PC-9 (cell line): ENCODE measurements at places on chromosomes 12 and 14. TPM values are rescaled to one million over a fixed set of nuclear protein-coding genes. Genes with fewer than 3 reads are reported as not detected.

DNA sequence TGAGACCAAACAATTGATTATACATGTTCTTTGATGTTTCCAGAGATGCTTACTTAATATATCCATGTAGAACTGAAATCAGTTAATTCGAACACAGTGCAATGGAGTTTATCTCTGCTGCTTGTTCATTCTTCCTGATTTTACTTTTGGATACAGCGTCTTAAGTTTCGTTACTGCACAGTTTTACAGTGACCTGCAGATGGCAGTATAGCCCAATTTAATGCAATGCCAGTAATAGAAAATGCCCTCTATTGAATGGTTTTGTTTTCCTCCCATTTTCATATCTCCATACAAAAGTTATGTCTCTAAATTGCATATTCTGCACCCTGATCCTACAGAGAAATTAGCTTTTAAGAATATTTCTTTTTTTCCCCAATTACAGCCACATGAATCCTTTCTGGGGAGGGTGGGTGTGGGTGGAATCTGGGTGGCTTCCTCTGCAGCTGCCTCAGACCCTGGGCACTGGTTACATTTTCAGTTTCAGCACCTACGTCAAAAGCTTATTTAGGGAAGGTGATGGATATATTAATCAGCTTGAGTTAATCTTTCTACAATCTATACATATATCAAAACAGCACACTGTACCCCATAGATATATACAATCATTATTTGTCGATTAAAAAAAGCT lies 101.1 kb upstream of the DCD start:
- no peak for DNase-seq

The SLCO1B1 gene
- 0.30 and 0.50 TPM in 2 replicates for total RNA-seq

GRCh38 chr14:102949062-102949800 lies 26.8 kb downstream of the AMN start:
- DNase-seq: no peak

- DNase-seq: no peak
These were observed 14.9 kb downstream of the TUBA1C start for GRCh38 chr12:49279706-49280159.

The CEP170B gene
- 25.7 and 26.4 TPM in 2 replicates for total RNA-seq

The CLEC4C gene
- total RNA-seq: not detected in 2 replicates

DNA sequence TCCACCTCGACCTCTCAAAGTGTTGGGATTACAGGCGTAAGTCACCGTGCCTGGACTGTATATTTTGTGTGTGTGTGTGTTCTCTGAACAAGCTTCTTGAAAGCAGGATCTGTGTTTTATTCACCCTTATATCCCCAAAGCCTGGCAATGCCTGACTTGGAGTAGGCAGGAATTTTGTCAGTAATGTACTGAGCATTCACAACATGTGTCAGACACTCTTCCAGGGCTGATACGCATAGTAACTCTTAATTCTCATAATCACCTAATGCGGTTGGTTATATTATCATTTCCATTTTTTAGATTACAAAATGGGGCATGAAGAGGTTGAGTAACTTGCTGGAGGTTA lies 50.4 kb upstream of the PLEKHG3 start:
- no peak for DNase-seq

The TMEM179 gene
- not detected in 2 replicates for total RNA-seq

GRCh38 chr14:48373981-48374380 lies 698.6 kb upstream of the MDGA2 start:
- no peak for DNase-seq
